NCI-H1417 (cell line): ENCODE measurements at places on chromosomes 4 and X.

GRCh38 chr4:119162174-119162573 lies 26.5 kb downstream of the MYOZ2 start:
- no peak for DNase-seq

DNA sequence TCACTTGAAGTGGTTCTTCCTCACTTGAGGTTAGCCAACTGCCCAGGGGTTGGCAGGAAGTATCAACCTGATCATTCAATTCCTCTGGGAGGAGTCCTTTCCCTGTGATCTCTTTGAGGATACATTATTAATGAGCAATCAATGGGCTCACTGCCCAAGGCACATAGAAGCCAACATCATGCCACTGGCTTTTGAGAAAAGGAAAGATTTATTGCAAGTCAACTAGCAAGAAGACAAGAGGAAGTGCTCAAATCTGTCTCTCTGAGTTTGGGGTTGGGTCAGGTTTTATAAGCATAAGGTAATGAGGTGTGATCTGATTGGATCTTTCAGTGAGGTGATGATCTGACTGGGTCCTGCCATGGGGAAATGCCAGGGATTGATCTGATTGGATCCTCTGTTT lies 39.6 kb downstream of the FGFBP1 start:
- no peak for DNase-seq

- no peak for DNase-seq
Measured at GRCh38 chr4:119597377-119597776, 31.2 kb downstream of the PDE5A start.

DNA sequence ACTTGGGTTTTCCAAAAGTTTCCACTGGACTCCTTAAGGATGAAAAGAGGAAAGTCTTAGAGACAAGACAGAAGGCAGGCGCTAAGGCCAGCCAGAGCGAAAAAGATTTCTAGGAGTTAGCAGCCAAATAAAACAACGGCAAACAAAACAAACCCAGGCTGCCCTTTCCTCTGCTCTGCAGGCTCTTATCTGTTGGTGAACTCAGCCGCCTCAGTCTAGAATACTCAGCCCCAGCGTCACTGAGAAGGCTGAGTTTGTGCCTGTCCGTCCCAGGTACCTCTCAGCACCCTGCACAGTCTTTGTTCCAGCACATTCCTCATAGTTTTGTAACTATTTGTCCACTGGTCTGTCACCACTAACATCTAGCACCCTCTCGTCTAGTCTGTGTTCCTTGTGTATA lies 75.6 kb upstream of the FAM9C start:
- DNase-seq: no peak

GRCh38 chr4:17204908-17205307 lies 306.5 kb upstream of the LDB2 start:
- DNase-seq: no peak

GRCh38 chr4:98625399-98625798 lies 33.0 kb downstream of the TSPAN5 start:
- no peak for DNase-seq

DNA sequence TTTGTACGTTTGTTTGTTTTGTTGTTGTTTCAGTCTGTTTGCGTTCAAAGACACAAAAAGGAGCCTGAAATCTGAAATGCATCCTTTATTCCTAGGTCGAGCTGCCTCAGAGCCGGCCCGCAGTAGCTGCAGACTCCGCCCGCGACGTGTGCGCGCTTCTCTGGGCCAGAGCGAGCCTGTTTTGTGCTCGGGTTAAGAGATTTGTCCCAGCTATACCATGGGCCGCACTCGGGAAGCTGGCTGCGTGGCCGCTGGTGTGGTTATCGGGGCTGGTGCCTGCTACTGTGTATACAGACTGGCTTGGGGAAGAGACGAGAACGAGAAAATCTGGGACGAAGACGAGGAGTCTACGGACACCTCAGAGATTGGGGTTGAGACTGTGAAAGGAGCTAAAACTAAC lies 2.4 kb downstream of the ARMCX1 start:
- DNase-seq: no peak

DNA sequence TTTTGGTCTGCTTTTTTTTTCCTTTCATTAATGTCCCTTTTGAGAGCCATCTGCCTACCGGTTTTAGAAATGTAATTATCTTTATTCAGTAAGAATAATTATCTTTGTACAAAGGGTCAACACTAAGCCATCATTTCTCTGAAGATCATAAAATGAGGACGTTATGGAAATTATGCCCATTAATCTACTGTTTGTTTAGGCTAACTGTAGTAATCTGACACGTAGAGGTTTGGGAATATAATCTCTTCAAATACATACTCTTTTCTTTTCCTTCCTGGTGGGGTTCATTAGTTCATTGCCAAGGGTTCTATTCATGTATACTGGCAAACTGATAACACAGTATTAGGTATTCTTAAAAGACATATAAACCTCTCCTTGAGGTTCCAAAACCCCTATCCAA lies 3.8 kb upstream of the HSD17B13 start:
- DNase-seq: no peak

DNA sequence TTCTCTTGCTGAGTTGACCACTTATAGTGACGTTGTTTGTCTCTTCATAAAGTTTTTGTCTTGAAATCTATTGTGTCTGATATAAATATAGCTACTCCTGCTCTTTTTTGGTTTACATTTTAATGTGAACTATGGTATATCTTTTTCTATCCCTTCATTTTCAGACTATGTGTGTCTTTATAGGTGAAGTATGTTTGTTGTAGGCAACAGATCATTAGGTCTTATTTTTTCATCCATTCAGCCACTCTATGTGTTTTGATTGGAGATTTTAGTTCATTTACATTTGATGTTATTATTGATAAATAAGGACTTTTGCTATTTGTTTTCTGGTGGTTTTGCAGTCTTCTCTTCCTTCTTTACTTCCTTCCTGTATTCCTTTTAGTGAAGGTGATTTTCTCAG lies 44.0 kb upstream of the SLC16A2 start:
- DNase-seq: no peak

GRCh38 chr4:20091781-20092180 lies 159.9 kb upstream of the SLIT2 start:
- no peak for DNase-seq

DNA sequence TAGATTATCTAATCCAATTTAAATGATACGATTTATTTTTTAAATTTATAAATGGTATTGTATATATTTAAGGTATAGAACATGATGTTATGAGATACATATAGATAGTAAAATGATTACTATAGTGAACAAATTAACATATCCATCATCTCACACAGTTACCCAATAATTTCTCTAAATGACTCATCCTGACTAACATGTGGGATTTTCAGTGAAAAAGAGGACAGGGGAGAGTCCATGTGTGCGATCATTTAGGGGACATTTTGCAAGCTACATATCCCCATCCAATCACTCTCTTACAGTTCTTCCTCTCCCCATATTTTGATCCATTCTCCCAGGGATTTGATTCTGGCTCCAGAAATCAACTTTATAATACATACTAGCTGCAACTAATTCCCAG lies 88.2 kb downstream of the ABCB7 start:
- no peak for DNase-seq

GRCh38 chr4:155530290-155530689 lies 136.4 kb upstream of the GUCY1A1 start:
- peak; percentile 22 for DNase-seq

DNA sequence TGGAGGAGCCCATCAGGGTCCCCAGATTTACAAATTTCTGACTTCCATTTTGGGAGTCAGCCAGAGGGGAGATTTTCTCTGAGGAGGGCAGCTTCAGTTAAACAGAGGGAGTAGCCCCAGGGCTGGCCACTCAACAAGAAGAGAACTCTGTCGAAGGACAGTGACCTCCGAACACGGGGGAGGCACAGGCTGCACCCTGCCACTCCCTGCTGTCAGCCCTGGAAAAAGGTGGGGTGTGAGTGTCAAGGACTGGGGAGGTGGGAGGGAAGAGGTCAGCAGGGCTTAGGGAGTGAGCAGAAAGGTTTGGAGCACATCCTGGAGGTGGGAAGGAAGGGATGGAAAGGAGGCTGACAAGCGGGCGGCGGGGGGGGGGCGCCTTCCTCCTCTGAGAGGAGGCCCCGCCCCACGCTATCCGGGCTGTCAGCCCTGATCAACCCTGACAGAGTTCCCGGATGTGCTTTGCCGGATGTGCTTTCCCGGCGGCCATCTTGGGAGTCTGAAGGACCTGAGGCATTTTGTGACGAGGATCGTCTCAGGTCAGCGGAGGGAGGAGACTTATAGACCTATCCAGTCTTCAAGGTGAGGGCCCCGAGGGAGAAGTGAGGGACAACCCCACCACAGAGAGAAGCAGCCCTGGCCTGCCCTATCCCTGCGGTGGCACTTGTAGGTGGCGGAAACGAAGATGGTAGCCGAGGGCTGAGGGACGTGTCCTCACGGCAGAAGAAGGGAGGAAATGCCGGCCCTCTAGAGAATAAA lies at the start of gene MAGEC1:
TSS of gene MAGEC1 (plus strand) at position 495 of the 756 bp plus-strand sequence. CDS start 1,179 bp downstream, outside the sequence.
- DNase-seq: peak; percentile 39

GRCh38 chr4:144985531-144985930 lies 112.5 kb downstream of the ANAPC10 start:
- DNase-seq: no peak

DNA sequence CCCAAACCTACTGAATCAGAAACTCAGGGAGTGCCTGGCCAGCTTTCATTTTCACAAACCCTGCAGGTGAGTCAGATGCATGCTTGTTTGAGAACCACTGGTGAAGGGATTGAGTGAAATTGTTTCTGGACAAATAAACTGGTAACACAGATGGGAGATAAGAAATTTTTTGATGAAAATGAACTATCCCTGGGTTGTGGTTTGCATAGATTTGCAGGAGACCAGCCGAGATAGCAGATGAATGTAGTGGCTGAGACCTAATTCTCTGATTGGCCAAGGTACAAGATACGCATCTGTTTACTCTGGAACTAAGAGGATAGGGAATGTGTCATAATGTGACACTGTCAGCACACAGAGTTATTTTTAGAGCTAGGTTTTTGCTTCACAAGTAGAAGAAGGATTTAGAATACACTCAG lies 117.8 kb upstream of the NOCT start:
- DNase-seq: peak; percentile 94

DNA sequence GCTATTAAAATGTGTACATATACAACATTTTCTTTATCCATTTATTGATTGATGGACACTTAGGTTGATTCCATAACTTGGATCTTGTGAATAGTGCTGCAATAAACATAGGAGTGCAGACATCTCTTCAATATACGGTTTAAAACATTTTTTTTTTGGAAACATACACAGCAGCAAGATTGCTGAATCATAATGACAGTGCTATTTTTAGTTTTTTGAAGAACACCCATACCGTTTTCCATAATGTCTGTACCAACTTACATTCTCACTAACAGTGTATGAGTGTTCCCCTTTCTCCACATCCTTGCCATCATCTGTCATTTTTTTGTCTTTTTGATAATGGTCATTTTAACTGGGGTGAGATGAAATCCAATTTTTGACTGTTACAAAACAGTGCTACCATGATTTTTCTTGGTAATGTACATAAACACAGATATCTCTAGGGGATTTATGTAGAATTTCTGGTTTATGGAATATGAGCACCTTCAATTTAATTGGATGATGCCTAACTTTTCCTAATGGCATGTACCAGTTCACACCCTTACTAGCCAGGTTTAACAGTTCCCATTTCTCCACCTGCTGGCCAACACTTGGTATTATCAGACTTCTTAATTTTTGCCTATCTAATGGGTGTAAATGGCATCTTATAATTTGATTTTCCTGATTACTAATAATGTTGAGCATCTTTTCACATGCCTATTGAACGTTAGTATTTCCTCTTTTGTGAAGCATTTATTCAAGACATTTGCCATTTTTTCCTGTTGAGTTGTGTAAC lies 21.0 kb upstream of the TMSB15B start:
- no peak for DNase-seq

GRCh38 chr4:127416115-127416514 lies 216.6 kb upstream of the INTU start:
- DNase-seq: no peak

- peak; percentile 22 for DNase-seq
Measured at GRCh38 chr4:169723207-169723965, 34.4 kb downstream of the HPF1 start.

DNA sequence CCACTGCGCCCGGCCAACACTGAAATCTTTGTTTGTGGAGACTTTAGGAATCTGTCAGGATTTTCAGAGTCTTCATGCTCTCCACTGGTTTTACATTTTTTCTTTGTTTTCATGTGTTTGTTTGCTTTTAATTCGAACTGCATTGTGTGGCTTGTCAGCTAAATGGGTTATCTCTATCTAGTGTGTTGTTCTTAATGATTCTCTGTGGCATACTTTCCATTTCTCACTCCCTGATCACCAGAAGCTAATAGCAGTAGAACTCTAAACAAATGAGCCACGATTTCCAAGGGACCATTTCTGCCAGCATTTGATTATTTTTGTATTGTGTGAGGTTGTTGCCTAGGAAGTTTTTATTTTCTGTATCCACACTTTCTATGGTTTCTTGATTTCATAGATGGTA lies 352.4 kb downstream of the CAMK2D start:
- no peak for DNase-seq

DNA sequence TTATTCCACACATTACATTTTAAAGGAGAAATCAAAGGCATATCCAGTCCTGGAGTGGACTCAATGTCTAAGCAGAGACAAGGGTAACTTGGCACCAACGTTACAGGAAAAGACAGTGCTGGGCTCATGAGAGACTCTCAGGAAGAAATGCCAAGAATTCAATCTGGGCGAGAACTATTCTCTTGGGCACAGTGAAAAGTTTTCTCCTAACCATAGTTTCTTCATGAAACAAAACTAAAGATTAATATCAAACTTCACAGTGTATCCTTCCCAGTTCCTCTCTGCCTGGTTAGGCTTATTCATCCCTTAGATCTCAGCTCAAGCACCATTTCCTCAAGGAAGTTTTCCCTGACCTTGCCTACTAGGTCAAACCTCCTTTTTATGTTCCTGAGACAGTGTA lies 109.4 kb upstream of the TLL1 start:
- DNase-seq: no peak

DNA sequence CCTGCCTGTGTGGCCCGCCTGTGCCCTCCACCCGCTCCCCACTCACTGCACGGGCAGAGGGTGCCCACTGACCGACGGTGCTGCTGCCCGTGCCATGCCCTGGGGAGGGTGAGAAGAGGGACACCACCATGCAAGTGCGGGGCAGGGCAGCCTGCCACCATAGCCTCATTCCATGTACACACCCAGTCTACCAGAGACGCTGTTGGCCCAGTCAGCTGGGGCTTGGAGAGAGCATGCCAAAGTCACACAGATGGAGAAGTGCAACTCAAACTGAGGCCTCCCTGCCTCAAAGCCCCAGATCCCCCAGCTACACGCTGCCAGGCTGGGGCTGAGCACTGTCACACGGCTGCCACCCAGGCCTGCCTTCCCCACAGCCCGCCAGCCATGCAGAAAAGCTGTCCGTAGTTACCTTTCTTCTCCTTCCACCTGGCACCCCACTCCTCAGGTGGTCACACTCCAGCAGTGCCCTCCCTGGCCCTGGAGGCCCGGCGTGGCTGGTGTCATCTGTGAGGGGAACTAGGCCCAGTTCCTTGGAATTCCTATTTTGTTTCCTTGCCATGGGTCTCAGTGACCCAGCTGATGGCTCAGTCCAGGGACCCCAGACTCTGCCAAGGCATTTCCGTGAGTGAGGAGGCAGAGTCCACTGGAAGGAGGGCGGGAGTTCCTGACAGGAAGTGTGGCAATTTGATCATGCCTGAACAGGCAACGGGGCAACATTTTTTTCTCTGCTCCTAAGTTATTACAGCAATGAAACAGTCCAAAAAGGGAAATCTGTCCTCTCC lies at the start of gene SLC2A9:
TSS of gene SLC2A9 (minus strand) at position 627 of the 782 bp plus-strand sequence. CDS start at position 559, 68 bp downstream.
- DNase-seq: no peak
